ENCODE measurements at places on chromosomes 5 and 9.

DNA sequence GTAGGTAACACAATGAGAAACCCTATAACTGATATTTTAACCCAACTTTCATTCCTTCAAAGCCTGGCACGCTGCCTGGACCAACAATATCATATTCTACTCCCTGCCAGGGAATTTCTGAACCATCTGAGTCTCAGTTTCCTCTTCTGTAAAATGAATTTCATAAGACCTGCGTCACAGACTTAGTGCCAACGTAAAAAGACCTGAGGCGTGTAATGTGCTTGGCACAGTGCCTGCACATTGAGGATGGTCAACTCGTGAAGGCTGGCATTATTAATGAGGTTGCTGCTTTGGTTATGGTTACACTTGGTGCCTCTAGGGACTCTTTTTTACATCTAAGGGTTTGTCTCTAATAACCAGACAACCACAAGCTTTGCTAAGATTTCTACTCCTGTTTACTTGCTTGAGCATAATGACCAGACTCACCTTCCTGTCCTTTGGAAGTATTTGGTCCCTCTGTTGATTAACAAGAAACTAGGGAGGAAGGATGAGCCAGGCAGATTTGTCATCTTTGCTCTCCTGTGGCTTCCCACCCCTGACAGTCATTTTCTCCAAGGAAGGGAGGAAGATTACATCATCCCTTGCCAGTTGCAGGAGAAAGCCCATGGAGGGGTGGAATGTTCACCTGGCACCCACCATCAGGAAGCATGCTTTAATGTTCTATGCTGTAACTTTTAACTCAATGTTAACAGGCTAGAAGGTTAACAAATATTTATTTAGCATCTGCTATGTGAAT lies 79.0 kb downstream of the PAPPA start:
- peak; percentile 16 for DNase-seq

- no peak for DNase-seq
These were observed 229.0 kb downstream of the TSSK1B start for GRCh38 chr5:113205807-113206206.

DNA sequence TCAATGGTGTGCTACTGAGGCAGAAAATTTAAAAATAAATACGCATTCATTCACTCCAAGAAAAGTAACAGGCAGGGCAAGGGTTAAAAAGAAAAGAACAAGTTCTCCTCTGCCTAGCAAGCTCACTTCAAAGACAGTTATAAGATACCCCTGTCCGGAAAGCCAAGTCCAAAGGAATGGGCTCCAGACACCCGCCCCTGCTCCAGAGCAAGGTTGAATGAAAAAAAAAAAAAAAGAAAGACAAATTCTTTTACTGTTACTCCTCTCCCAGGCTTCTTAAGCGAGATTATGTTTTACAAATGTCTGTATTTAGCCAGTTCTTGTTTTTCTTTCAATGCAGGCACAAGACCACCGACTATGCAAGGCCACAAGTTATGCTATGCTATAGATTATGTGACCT lies 9.1 kb upstream of the ANXA2R start:
- no peak for DNase-seq

GRCh38 chr5:123671711-123672456 lies 159.9 kb downstream of the CSNK1G3 start:
- DNase-seq = no peak

DNA sequence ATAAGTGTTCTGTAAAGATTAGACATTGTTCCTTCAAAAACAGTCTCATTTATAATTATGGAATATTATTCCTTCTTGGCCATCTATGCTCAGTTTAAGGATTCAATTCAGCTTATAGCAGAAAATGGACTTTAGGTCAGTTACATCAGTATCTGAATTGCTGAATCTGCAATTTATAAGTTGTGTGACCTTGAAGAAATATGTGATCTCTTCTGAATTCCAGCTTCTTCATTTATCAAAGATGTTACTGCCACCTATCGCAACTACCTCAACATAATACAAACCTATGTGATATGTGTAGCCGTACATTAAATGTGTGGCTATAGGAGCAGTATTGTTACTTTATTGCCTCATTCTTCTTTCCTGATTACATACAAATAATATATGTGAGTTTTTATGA lies 118.2 kb downstream of the CDH12 start:
- DNase-seq = no peak

- DNase-seq = no peak
These were observed 5.2 kb upstream of the CEL start for GRCh38 chr9:133056533-133056932.

DNA sequence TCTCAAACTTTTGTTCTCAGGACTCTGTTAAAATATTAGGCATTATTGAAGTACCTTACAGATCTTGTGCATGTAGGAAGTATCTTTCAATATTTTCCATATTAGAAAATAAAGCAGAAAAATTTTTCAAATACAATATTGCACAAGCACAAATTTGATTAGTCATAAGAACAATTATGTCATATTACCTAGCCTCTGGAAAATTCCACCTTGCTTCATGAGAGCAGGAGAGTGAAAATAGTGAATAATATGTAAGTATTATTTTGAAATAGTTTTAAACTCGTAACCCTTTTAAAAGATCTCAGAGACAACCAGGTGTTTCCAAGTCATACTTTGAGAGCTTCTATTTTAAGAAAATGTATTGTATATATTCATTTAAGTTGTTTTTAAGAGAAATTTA lies 1672.9 kb upstream of the ACO1 start:
- no peak for DNase-seq

DNA sequence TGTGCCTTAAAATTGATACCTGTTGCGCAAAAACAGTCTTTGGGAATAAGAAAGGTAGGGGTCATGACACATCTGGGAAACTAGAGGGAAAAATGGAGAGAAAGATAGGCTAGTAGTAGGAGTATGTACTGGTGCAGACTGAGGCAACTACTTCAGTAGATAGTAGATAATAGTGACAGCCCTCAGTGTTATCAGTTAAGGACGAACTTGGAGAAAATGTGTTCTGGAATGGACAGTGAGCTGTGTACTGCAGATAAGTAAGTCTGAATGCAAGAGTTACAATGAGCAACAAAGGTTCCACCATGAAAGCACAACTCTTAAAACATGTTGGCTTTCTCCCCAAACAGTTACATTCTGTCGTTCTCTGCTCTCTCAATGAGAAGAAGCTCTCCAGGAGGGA lies 6.5 kb upstream of the INSL6 start:
- no peak for DNase-seq

DNA sequence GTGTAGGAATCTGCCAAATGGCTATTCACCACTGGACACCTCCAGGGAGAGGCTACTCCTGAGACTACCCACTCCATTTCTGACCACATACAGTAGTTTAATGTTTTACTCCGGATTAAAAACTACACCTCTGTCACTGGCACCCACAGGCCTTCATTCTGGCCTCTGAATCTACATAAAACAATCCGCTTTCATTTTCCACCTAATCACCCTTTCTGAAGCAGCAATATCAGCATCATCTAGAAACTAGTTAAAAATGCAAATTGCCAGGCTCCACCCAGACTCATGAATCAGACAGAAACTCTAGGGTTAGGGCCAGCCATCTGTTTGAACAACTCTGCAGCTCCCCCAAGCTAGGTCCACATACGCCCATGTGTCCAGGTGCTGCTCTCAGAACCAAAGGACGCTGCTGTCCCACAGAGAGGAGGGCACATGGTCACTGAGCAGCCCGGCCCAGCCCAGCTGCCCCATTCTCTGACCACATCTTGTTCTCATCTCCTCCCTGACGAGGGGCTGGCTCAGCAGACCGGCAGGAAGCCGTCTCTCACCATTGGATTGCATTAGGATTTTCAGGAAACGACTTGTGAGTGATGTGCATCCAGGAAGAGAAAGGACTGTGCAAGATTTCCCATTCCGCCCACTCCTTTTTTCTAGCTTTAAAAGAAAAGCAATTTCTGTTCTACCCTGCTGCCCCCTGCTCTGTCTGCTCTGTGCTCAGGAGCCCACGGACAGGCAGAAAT lies 34.7 kb downstream of the ADAM19 start:
- DNase-seq = no peak

- DNase-seq = no peak
These were observed 58.1 kb upstream of the SPTLC1 start for GRCh38 chr9:92173318-92173717.

GRCh38 chr9:111627260-111627963 lies 3.7 kb upstream of the DNAJC25 start:
- no peak for DNase-seq

GRCh38 chr9:128001779-128002298 lies 21.1 kb upstream of the EEIG1 start:
- peak; percentile 94 for DNase-seq

DNA sequence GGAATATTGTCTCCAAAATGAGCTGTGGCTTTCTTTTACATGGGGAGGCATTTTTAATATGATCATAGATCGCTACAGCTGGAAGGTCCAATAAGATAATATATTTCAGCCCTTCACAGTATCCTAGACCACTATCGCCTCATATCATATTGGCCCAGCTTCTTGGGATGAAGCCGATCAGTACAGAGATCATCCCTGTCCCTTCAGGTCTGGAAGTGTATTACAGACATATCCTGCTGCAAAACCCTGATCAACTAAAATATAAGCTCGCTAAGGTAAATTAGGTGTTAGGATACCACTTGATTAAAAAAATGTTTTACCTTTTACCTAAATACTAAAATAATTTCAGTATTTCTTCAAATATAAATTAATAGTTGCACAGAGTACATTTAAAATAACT lies 41.7 kb downstream of the JAKMIP2 start:
- no peak for DNase-seq

- peak; percentile 70 for DNase-seq
These were observed 123.7 kb downstream of the C9orf50 start for GRCh38 chr9:129497005-129497812.

- no peak for DNase-seq
These were observed 643.7 kb upstream of the ACO1 start for GRCh38 chr9:31740705-31741104.

- no peak for DNase-seq
These were observed 78.2 kb downstream of the SNX18 start for GRCh38 chr5:54595721-54596120.

DNA sequence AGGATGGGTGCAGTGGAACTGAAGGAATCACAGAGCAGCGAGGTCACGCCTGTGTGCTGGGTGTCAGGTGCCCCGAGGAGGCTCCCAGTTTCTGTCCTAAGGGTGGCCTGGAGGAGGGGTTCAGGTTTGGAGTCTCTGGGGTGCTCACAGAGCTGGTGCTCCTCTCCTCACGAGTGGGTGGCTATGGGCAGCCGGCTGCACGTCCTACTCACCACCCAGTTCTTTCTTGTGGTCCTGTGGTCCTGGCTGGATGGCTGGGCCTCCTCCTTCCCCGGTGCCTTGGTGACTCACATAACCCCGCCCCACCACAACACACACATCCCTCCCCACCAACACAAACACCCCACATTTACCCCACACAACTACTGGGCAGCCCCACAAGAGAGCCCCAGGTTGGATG lies 9.9 kb upstream of the PTGS1 start:
- no peak for DNase-seq

- DNase-seq = no peak
These were observed 23.7 kb downstream of the ENHO start for GRCh38 chr9:34499076-34499475.

DNA sequence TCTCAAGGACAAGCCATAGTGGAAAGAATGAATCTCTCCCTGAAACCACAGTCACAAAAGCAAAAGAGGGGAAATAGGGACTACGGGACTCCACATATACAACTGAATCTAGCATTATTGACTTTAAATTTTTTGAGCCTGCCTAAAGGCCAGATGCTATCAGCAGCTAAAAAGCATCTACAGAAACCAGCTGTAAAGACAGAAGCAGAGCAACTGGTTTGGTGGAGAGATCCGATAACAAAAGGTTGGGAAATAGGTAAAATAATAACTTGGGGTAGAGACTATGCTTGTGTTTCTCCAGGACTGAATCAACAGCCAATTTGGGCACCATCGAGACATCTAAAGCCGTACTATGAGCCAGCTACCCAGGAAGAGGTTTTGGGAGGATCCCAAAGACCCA lies 281.2 kb downstream of the CDH18 start:
- DNase-seq = no peak

DNA sequence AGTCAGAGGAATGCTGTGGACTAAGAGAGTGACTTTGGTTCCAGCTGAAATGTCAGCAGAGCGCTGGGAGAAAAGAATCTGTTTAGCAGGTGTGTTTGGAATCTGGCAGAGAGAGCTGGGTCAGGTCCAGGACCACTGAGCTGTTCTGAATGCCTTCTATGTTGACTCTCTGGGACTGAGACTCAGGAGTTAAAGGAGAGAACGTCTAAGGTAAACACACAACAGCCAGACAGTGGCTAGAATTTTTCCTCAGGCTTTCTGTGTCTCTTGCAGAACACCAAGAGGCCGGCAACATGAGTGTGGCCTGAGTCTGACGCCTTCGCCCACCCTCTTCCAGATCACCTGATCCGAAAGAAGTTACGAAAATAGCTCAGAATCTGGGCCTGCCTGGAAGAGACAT lies 107.2 kb upstream of the ZNF462 start:
- no peak for DNase-seq

DNA sequence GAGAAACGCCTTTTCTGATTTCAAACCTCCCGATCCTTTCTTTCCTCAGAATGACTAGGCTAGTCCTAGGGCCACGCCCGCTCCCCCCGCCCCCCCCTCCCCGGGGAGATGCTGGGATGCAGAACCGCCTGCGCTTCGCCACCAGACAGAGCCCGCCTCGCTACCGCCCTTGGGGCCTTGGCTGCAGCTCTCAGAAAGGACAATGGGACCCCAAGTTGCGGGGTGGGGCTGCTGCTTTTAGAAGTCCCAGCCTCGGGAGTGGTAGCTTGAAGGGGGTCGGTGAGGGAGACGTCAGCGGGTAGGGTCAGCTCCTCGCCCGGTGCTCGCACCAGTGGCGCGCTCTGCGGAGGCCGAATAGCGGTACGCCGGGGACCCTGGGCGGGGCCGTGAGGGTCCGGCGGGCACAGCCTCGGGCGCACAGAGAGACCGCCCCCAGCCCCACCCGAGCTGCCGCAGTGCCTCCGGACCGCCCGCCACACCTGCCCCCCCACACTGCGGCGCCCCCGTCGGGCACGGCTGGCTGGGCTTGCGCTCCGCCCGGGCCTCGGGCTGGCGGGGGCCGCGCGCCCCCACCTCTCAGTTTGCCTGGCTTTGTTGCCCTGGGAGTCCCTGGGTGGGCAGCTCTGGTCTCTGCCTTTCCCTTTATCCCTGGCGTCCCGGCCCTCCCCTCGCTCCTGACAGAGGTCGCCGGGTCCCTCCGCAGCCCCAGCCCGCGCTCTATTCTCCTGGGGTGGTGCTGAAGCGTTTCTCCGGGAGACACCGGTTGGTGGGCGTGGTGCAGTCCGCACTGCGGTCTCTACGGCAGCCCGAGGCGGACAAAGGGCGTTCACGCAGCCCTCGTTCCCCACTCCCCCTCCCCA lies 1.2 kb downstream of the MAP1B start:
- DNase-seq = peak; percentile 87

- no peak for DNase-seq
These were observed 48.5 kb upstream of the PTGER4 start for GRCh38 chr5:40631236-40631635.

DNA sequence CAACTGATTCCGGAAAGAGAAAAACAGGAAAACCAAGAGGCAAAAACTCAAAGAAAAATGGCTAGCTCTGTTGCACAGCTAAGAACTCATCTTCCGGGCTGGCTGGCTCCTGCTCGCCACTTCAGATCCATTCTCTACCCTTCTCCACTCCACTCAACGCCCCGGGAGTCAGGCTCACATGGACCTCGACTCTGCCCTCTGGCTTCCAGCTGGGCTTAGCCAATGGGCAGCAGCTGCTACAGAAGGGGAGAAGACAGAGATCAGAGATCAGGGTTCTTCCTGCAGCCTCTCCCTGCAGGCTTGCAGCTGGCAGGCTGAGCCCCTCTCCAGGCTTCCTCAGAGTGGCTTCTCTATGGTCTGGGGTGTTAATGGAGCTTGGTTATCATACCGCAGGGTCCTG lies 187.5 kb downstream of the MED10 start:
- DNase-seq = peak; percentile 32

- no peak for DNase-seq
These were observed 4.6 kb downstream of the SMARCA2 start for GRCh38 chr9:2019723-2020122.

GRCh38 chr9:28502741-28503140 lies 929.5 kb upstream of the C9orf72 start:
- DNase-seq = no peak
